ENCODE measurements at places on chromosomes 1 and 21. TPM values are rescaled to one million over a fixed set of nuclear protein-coding genes. Genes with fewer than 3 reads are reported as not detected.

- DNase-seq, result no peak
Measured at GRCh38 chr1:223083831-223084230, 59.2 kb downstream of the TLR5 start.

- DNase-seq, result no peak
Measured at GRCh38 chr21:14491269-14491681, 54.8 kb downstream of the SAMSN1 start.

DNA sequence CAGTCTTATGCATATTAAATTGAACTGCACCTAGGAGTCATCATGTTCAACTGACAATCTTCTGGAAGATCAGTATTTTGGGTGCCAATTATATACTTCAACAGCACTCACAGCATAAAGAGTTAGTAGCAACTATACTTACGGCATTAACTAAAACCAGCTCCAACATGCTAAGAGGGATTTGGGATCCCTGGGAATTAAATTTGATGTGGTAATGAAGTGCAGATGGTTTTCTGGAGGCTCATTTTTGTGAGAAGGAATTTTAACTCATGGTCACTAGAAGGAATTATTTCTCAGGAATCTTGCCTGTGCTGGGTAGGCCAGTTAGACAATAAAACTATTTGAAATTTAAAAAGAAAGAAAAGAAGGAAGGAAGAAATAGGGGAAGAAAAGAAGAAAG is 18.3 kb downstream of the IFI44 start:
- DNase-seq, result no peak

RNU1-4 gene
- not detected for polyA plus RNA-seq

GRCh38 chr1:33446590-33446989 is 15.7 kb upstream of the PHC2 start:
- no peak for DNase-seq

GRCh38 chr1:211830328-211831142 is at the start of gene LPGAT1:
LPGAT1 (minus strand) TSS chr1:211830763; CDS start chr1:211829296, 1,467 bp downstream.
- peak; percentile 36 for DNase-seq

FCRL1 gene
- 0.11 TPM for polyA plus RNA-seq

IRF6 gene
- 19.4 TPM for polyA plus RNA-seq

DNA sequence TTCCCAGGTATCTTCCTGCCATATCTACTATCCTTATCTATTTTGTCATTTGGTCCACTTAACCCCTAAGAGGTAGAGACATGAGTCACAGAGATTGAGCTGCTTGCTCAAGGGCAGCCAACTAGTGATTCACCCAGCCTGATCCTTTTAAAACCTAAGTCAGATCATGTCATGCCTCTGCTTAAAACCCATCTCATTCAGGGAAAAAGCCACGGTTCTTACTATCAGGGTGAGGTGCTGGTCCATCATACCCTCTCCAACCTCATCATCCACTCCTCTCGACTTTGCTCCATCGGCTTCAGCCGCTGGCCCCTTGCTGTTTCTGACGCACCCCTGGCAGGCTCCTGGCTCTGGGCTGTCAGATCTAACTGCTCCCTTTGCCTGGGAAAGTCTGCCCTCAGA is 14.4 kb upstream of the PPP1R15B start:
- DNase-seq, result no peak

DNA sequence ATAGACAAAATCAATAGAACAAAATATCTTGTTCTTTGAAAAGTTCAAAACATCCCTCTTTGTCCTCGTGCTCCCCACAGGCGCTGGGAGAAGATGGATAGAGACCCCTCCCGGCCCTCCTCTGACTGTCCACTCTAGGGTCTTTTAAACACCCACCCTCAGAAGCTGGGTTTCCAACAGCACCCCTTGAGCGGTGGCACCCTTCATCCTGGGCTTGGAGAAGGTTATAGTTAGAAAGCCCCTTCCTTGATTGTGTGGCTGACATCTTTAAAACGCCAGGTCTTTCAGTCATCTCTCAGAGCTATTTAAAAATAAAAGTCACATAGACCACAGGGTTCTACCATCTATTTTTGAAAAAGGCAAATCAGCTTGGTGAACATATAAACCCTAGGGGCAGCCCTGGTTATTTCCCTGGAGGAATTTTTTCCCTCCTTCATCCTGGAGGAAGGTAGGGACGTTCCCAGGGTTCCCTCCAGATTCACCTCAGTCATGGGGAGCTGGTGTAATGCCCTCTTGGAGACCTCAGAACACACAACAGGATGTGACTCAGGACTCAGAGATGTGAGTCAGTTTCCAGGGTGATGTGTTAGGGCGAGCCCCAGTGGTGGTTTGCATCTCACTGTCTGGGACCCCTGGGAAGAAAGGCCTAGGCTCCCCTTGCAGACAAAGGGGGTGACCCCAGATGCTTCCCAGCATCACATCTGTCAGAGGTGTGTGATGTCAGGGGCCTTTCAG is 138.5 kb downstream of the CLIC6 start:
- DNase-seq, result no peak

DNA sequence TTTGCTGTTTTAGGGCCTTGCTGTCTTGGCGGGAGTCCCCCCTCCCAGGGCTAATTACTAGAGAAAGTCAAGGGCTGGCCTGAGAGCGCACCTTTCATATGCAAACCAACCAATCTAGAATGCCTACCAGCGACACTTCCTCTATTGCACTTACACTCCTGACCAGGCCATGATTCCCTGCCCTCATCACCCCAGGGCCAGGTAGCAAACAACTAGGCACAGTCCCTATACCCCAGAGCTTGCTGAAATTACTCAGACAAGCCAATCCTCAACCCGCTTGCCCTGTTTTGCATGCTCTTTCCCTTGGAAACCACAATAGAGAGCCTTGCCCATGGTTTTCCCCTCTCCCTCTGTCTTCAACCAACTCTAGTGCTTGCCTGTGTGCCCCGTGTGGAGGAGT is 70.3 kb downstream of the URB2 start:
- no peak for DNase-seq

GRCh38 chr1:67460676-67461500 is 30.7 kb upstream of the SERBP1 start:
- no peak for DNase-seq

GRCh38 chr1:218123968-218124367 is 161.1 kb upstream of the RRP15 start:
- DNase-seq, result no peak

GRCh38 chr1:96374076-96374762 is 347.4 kb upstream of the PTBP2 start:
- no peak for DNase-seq

GRCh38 chr1:234942879-234943506 is 185.6 kb downstream of the TOMM20 start:
- DNase-seq, result no peak

C1orf185 gene
- not detected for polyA plus RNA-seq

DNA sequence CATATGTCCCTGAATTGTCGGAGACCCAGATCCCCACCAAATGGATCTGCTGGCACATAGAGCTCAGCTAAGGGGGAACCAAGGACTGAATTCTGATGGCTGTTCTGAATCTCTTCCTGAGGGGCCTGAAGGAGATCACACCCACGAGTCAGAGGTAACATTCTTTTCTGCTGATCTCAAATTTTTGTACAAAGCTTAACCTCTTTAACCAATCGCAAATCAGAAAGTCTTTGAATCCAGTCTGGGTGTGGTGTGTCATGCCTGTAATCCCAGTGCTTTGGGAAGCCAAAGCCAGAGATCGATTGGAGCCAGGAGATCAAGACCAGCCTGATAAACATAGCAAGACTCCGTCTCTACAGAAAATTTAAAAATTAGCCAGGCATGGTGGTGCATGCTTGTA is 62.8 kb upstream of the PRRC2C start:
- no peak for DNase-seq

DNA sequence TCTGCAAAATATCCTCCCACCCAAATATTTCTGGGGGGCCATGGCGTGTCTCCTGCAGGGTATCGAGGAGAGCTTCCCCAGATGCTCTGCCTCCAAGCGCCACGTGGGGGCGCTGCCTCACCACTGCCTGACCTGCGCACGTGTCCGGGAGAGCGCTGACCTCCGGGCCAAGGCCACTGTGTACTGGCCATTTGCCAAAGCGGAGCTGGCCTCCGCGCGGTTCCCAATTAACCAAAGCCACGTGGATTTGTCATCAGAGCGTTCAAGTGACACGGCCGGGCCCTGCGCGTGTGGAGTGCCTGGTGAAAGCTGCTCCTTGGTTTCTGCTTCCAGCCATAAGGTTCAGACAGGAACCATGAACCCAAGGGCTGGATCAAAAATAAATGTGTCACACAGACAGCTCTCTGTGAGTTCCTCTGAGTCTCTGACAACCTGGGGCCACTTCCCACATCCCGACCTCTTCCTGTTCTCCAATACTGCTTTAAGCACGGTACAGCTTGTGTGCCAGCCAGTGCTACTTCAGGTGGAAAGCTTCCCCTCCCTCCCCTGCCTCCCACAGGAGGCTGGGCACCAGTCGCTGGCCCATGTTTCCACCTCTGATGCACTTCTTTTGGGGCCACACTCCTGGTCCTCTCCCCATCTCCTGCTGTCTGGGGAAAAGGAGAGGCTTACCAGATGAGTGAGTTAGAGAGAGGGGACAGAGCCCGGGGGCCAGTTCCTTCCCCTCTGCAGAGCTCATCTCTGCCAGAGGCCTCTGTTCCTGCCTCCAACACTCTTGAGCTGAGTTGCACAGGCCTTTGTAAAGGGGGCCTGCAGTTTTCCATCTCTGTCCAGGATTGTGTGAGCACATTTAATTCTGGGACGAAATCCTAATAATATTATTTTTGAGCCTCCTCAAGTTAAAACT is 26.1 kb downstream of the ZP4 start:
- DNase-seq, result peak; percentile 34

- peak; percentile 69 for DNase-seq
Measured at GRCh38 chr1:151060007-151060656, at the start of gene MLLT11. MLLT11 (plus strand) TSS chr1:151060397; CDS start chr1:151067225, 6,828 bp downstream.

- no peak for DNase-seq
Measured at GRCh38 chr21:18161841-18162240, 82.8 kb upstream of the CHODL start.

- DNase-seq, result no peak
Measured at GRCh38 chr21:45601551-45601950, 42.0 kb upstream of the PCBP3 start.

GRCh38 chr1:181129771-181130606 is 41.5 kb downstream of the IER5 start:
- DNase-seq, result no peak

GRCh38 chr1:92095874-92096273 is 15.7 kb downstream of the BTBD8 start:
- no peak for DNase-seq

FABP3 gene
- polyA plus RNA-seq, result 91.7 TPM

USP25 gene
- polyA plus RNA-seq, result 54.9 TPM

- DNase-seq, result no peak
Measured at GRCh38 chr1:239840790-239841189, 250.9 kb upstream of the FMN2 start.

- no peak for DNase-seq
Measured at GRCh38 chr1:23424293-23425192, at the start of gene TCEA3. TCEA3 (minus strand) TSS chr1:23424748; CDS start chr1:23424633, 115 bp downstream.

GRCh38 chr1:55287723-55288122 is 72.6 kb upstream of the USP24 start:
- DNase-seq, result no peak

CAPN9 gene
- polyA plus RNA-seq, result 1.7 TPM

- DNase-seq, result no peak
Measured at GRCh38 chr1:39452081-39452480, 39.4 kb upstream of the BMP8A start.

DNA sequence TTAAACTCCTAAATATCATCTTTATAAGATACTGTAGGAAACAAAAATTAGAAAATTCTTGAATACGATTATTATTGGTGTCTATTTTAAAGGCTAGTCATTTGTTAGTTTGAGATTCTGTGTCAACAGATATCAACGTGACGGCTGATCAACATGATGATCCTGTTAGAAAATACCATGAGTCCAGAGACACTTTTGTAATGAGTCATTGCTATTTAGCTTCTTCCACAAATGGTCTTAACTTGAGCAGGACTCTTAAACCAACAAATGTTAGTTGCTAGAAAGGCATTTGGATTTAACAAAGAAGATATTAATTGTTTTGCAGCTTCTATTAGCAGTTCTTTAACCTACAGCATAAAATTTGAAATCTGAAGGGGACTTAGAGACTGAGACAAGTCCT is 131.2 kb downstream of the TGFB2 start:
- DNase-seq, result no peak

PRELP gene
- 5.3 TPM for polyA plus RNA-seq

GRCh38 chr1:150186789-150187559 is 37.3 kb downstream of the PLEKHO1 start:
- DNase-seq, result no peak

FMO2 gene
- polyA plus RNA-seq, result 1.6 TPM

DNA sequence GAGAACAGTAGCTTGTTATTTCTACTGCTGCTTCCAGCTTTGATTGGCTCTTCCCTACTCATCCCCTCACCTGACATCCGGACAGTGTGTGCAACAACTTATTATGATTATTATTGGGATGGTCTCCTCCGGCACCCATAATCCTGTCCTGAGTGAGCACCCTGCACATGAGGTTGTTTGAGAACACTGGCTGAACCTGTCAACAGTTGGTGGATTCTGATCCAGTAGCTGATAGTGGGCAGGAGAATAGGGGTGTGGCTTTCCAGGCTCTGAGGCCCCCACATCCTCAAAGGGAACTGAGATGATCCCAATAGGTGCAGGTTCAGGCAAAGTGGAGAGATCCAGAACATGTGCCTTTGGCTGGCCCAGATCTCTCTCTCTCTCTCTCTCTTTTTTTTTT is 60.5 kb downstream of the RUNX1 start:
- DNase-seq, result no peak

DNA sequence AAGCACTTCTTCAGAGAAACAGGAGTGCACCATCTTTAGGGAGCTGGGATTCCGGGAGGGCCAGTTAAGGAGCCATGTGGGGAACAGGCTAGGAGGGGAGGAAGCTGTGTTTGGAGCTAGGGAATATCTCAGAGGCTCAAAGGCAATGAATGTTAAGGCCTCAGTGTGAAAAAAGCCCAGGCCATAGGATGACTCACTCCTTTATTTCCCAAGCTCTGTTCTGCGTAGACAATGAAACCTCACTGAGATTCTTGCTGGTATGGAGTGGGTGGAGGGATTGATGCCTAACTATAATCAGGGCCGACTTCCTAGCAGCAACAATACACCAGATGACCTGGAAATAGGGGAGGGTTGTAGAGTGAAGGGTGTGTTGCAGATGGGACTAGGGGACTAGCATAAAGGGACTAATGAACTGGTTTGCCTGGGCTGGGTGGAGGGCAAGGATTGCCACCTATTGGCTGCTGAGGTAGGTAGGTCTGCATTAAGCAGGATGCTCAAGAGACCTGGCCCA is 2.1 kb downstream of the GNAT2 start:
- no peak for DNase-seq

- DNase-seq, result no peak
Measured at GRCh38 chr1:204278251-204278650, 64.5 kb upstream of the GOLT1A start.

TEKT2 gene
- 9.5 TPM for polyA plus RNA-seq
